ENCODE measurements at places on chromosomes 2 and 18. TPM values are rescaled to one million over a fixed set of nuclear protein-coding genes. Genes with fewer than 3 reads are reported as not detected.

SMARCAL1 gene
- total RNA-seq: 15.3 TPM

KCNS3 gene
- total RNA-seq: 2.7 TPM

GRCh38 chr2:223247136-223247535, 195.1 kb downstream of the KCNE4 start:
- peak; percentile 15 for DNase-seq

MYCN gene
- not detected for total RNA-seq

- DNase-seq: peak; percentile 93
These were observed 142.4 kb downstream of the CAPN13 start for GRCh38 chr2:30664761-30665358.
